Fibroblast of skin of left quadriceps (primary cell): ENCODE measurements at places on chromosomes 5 and 9.

- DNase-seq: no peak
Observed at GRCh38 chr5:66779528-66779927, 183.3 kb downstream of the MAST4 start.

DNA sequence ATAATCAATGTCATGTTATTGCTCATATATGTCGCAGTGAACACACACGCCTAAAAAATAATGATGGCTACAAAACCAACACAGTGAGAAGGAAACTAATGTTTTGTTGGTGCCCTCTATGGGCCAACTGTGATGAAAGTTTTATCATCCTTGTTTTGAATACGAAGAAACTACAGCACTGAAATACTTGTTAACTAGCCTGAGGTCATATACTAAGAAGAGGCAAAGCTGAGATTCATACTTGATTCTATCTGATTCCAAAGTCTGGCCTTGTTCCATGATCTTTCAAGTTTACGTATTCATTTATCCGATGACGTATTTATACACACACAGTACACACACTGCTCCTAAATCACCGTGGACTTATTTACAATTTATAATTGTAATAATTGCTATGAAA is 16.1 kb upstream of the DRD1 start:
- DNase-seq: no peak

- no peak for DNase-seq
Observed at GRCh38 chr9:34382054-34382453, 5.4 kb upstream of the MYORG start.

DNA sequence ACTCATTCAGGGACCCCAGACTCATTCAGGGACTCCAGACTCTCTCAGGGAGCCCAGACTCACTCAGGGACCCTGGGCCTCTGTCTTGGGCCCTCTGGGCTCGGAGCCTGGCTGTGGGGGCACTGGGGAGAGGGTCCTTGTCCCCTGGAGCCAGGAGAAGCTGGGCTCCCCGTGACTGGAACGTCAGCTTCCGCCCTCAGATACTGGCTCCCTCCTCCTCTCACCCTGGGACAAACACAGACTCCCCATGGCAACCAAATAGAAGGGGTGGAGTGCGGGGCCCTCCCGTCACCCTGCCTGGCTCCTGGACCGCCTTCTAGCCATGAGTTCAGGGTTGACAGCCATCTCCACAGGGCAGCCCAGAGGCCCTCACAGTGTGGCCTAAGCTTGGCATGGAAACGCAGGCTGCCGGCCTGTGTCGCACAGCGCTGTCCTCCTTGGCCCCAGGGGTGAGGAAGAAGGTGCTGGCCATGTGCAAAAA is 27.6 kb downstream of the ZDHHC11B start:
- no peak for DNase-seq

DNA sequence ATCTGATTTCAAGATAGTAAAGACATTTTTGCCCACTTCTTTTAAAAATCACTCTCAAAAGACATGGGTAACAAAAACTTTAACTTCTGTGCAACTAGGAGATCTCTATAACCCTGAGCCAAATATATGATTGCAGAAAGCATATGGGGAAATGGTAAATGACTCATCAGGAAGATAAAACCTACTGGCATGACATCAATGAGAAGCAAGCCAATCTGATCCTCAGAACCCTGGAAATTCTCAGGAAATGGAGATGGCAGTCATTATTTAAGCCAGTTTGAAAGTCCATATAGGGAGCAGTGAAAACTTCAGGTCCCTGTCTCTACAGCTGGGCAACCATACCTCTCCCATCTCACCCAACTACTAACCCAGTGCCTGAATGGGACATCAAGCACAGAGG is 249.7 kb upstream of the NREP start:
- no peak for DNase-seq

DNA sequence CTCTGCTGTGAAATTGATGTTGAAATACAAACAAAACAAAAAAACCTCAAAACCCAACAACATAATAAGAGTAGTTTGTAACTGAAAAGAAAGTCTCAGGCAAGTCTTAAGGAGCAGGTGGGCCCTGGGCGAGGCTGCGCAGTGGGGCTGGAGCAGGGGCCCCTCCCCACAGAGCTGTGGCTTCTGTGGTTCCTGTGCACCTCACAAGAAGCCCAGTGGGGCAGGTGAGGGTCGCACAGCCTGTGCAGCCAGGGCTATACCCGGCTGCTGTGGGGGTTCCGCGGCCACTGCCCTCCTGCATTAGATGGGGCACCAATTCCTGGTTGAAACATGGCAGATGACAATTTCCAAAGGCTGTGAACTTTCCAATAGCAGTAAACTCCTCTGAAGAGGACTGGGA is 75.3 kb downstream of the TRIO start:
- no peak for DNase-seq

- no peak for DNase-seq
Observed at GRCh38 chr5:76625087-76625815, 2.0 kb upstream of the F2RL2 start.

- DNase-seq: peak; percentile 99
Observed at GRCh38 chr5:42950456-42951292, 89.4 kb downstream of the ANXA2R start.

GRCh38 chr9:75033791-75034473 is 5.8 kb upstream of the CARNMT1 start:
- DNase-seq: peak; percentile 4

- no peak for DNase-seq
Observed at GRCh38 chr5:1760231-1760630, 39.4 kb downstream of the MRPL36 start.

- DNase-seq: no peak
Observed at GRCh38 chr9:15149450-15149849, 157.6 kb downstream of the TTC39B start.

DNA sequence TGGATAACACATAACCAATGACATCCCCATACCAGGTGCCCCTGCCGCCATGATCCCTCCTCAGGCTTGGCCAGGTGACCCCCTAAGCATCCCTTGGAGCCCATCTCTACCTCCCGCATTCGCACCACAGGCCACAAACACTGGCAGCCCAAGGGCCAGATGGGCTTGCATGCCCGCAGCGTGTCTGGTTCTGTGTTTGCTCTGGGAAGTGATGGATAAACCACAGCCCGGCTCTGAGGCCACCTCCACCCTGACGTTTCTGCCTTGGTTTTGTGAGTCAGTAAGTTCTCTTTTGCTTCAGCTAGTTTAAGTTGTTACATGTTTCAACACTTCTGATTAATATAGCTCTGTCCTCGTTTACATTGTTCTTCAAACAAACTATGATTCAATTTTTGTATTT is 172.4 kb upstream of the PHYKPL start:
- DNase-seq: no peak

GRCh38 chr5:143395638-143396352 is 7.7 kb downstream of the NR3C1 start:
- no peak for DNase-seq

- DNase-seq: peak; percentile 3
Observed at GRCh38 chr9:80146466-80146865, 574.7 kb downstream of the TLE4 start.

- DNase-seq: no peak
Observed at GRCh38 chr5:143914756-143915155, 102.8 kb downstream of the HMHB1 start.

- DNase-seq: no peak
Observed at GRCh38 chr9:83599071-83599470, 23.9 kb upstream of the IDNK start.

- no peak for DNase-seq
Observed at GRCh38 chr5:150217038-150217437, 27.2 kb downstream of the SLC6A7 start.

DNA sequence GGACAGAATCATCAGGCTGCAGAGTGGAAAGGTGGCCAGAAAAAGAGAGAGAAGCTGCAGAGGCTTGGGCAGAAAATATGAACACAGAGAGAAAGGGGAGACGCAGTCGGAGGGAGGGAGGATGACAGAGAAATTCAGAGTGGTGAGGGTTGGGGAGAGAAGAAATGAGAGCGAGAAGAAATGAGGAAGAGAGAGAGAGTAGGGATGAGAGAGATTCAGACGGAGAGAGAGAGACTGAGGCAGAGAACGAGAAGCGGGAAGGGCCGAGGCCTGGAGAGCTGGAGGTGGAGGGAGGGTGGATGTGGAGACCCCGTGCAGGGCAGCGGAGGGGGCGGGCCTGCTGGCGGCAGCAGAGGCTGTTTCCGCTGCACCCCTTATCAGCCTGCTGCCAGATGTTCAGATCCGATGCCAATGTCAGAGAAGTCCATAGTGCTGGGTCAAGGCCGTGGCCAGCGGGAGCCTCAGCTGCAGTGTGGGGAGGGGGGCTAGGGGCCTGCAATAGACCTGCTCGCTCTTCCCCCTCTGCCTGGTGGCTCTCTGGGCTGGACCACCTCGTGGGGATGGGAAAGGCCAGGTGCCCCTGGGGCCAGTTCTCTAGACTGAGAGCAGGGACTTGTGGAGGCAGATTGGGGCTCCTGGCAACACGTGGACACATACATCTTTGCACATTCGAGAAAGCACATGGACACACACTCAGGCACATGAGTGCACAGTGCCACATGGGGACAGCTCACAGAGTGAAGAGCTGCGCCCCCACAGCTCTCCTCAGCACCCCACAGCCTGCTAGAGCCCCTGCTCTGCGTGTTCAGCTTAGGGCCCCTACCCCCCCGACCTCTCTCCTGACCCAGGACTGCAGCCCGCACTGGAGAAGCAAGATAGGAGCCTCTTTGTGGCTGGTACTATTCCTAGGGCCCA is 4.9 kb upstream of the NR5A1 start:
- DNase-seq: no peak

GRCh38 chr9:88742905-88743304 is 207.9 kb downstream of the NXNL2 start:
- DNase-seq: no peak

DNA sequence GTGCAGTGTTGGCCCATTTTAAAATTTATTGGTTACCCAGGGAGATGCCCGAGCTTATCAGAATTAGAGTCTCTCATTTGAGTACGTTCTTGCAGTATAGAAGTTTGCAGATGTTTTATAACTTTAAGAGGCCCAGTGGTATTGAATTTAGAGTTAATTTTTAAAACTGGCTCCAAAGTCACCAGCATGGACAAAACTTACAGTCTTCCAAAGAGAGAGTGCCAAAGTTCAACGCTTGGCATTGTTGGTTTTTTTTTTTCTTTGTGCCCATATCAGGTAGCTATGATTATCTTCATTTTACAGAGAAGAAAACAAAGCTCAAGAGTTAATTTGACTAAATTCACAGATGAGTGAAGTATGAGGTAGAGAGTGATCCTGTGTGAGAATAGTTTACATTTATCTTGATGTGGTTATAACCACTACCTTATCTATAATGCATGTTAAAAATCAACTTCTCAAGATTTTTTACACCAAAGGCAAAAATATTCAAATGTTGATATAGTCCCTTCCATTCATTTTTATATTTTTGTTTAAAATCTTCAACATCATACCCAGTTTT is 273.7 kb upstream of the DMRT1 start:
- DNase-seq: no peak

GRCh38 chr5:75656311-75657003 is 45.2 kb downstream of the ANKDD1B start:
- peak; percentile 18 for DNase-seq

DNA sequence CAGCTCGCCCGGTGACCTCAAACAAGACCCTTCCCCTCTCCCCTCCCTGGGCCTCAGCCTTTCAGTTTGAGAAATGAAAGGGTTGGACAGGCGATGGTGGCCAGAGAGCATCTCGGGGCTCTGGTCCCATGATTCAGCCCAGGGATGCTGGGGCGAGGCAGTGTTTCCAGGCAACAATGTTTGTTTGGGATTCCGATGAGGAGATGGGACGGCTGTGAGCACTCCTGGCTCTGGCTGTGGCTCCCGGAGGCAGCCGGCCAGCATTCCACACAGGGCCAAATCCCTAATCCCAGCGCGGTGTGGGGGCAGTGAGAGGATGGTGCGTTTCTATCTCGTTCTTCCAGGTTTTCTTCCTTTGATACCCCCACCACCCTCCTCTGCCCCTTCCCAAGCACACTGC is 66.0 kb downstream of the HMCN2 start:
- DNase-seq: peak; percentile 20

DNA sequence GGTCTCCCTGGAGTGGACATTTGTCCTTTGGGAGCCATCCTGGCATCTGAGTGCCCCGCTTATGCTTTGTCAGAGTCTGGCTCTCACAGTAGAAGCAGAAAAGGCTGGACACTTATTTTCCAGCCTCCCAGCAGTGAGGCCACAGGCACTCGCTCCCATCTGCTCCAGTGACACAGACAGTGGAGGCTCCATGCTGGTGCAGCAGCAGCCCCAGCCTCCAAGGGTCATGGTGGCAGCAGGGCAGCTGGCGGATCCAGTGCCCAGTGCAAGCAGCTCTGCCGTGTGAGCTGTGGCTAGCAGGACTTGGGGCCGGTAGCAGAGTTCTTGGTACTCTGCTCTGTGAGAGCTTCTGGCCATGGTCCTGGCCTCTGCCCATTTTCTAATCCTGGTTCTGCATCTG is 157.3 kb upstream of the ALDH1B1 start:
- DNase-seq: no peak

DNA sequence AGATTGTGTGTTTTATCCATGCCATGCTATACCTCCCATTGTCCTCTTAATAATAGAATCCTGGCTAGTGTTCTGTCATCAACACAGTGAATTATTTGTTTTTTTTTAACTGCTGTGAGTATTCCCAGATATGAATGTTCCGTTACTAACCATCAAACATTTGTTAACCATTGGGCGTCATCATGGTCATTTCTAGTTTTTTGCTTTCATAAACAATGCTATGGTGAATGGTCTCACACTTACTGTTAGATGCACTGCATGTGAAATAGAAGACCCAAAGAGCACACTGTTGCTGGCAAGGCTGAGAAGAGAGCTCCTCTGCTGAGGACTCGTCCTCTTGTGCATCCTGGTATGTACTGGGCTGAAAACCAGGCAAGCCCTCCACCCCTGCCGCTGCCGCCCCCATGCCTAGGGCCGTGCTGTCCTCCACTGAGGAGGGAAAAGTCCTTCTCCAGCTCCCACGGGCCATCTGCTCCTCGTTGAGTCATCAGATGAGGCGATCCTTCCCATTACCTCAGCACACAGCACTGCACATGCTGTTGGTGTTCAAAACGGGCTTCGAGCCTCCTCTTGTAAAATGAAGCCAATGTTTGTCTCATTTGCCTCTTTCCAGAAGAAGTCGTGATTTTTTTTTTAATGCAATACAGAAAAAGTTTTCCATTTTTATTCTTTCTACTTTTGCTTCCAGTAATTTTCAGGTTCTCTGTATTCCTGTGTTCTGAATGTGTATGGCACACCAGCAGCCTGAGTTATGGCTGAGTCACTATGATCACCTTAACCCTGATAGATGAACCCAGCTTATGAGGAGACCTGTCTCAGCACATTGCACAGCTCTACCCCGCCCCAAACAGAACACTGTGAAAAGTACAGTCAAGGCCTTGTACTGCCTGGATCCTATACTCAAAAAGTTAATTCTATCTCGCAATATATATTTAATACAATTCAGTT is 219.0 kb downstream of the AOPEP start:
- DNase-seq: no peak

GRCh38 chr5:174511714-174512253 is 212.6 kb upstream of the MSX2 start:
- no peak for DNase-seq
